ENCODE measurements at places on chromosomes 4 and X.

DNA sequence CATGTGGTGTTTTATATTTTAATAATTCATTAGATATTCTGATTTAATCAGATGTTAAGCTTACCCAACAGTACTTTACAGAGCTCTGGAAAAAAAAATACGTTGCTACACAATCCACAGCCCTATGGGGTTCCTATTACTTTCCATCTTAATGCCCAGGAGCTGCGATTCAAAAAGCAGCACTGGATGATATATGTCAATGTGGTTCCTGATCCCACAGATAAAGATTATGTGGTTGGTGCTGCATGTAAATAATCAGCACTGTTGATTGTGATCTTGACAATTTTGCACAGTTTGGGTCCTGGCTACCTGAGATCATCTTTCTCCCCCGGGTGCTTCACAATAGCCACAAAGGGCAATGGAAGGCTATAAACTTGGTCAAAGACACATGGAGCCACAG is 72.7 kb upstream of the DCLK2 start:
- DNase-seq = no peak

GRCh38 chrX:111265486-111265885 is 4.8 kb downstream of the CAPN6 start:
- no peak for DNase-seq

DNA sequence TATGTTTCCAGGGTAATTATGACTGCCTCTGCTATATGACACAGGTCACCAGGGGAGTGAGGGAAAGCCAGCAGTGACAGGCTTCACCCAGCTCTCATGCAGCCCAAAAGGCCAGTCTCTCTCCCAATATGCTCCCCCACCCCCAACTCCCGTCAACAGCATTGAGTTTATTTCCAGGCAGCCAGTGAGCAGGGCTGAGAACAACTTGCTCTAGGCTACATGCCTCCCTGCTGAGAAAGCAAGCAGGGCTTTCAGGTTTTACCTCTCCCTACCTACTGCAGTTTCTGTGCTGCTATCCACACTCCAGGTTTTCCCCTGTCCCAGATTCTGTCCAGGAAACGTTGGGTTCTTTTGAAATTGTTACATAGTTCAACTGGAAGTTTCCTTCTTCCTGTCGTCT is 291.4 kb downstream of the PABPC4L start:
- no peak for DNase-seq

DNA sequence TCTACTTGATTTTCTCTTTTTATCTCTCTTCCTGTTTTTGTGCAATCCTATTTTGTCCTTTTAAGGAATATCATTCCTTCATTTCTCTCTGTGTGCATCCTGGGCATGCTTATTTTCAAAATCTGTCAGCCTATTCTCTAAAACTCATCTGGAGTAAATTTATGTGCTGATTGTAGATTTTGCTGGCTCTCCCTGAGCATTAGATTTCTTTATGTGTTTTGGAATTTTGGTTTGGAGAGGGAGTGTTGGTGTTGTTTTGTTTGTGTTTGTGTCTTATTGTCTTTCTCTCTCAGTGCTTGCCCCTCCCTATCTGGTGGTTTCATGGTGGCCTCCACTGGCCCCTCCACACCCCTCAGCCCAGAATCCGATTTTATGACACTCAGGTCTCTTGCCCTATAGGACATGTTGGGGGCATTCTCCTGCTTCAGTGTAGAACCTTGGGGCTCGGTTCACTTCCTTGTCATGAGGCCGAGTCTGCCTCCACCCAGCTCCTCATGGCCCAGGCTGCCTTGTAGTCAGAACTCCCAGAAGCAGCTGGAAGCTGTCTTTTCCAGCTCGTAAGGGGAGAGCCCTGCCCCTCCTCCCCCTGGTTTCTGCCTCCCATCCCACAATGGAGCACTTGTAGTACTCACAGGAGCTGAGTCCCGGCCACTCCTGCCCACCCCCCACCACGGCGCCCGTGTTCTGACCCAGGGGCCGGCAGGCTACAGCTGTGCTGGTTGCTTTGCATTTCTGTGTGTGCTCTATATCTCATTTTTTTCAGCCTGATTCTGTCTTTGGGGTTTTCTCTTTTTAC is 24.5 kb upstream of the PJA1 start:
- peak; percentile 15 for DNase-seq

GRCh38 chr4:123536225-123536624 is 139.6 kb downstream of the SPRY1 start:
- DNase-seq = no peak

GRCh38 chrX:13383907-13384306 is 64.1 kb upstream of the ATXN3L start:
- no peak for DNase-seq

DNA sequence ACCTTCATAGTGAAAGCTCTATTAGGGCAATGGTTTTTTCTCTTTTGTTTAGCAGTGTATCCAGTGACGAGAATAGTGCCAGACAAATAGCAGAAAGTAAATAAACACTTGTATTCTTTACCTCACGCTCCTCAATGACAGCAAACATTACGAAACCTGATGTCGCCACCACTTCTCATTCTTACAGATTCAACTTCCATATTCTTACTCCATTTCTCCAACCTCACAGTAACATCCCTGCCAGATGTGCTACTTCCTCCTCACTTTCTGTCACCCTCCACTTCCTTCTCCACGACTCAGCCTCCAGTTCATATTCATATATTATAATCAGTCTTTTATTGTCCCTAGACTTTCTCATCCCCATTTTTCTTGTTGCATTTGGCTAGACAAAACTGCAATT is 1956.2 kb upstream of the AGA start:
- DNase-seq = no peak

GRCh38 chrX:41153448-41153847 is 68.2 kb downstream of the USP9X start:
- DNase-seq = no peak

- DNase-seq = peak; percentile 1
Measured at GRCh38 chr4:11805842-11806241, 377.1 kb upstream of the HS3ST1 start.

GRCh38 chr4:74328501-74328900 is 20.2 kb downstream of the EPGN start:
- no peak for DNase-seq

DNA sequence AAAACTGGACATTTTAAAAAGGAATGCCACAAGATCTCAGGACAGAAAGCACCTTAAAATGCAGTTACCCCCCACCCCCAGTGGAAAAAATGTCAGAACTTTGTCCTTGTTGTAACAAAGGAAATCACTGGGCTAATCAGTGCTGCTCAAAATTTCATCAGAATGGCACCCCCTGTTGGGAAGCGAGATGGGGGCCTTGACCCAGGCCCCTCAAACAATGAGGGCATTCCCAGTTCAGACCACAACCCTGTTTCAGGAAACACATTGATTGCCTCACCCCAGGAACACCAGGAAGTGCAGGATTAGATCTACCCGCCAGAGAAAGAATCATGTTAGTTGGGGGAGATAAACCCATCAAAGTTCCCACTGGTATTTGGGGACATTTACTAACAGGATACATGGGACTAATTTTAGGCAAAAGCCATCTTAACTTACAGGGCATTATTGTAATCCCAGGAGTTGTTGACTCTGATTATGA is 16.4 kb downstream of the SPIN2B start:
- DNase-seq = no peak

- no peak for DNase-seq
Measured at GRCh38 chr4:35201403-35201802, 1042.9 kb downstream of the ARAP2 start.

DNA sequence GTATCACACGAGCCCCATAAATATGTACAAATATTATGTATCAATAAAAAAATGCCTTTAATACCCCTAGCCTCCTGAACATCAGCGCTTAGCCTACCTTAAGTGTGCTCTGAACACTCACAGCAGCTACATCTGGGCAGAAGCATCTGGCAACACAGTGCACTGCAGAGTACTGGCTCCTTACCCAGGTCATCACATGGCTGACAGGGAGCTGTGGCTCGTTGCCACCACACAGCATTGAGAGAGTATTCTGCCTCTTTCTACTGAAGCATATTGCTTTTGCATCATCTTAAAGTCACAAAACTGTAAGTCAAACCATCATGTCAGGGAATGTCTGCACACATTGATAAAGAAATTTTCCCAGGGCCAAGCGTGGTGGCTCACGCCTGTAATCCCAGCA is 55.2 kb downstream of the TRIML1 start:
- DNase-seq = no peak

DNA sequence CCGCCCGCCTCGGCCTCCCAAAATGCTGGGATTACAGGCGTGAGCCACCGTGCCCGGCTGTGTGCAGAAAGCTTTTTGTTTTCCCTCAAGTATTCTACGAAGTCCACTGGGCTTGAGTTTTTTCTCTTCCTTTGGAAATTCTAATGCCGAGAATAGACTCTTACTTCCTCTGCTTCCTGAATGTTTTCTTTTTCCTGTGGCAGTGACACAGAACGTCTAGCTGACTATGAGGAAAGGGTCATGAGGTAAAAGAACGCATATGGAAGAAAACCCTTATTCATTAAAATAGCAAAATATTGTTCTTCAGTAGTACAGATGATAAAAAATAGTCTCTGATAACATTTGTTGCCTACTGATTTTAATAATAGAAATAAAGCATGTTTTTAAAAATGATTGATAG is 4.9 kb upstream of the SLC25A4 start:
- DNase-seq = no peak

DNA sequence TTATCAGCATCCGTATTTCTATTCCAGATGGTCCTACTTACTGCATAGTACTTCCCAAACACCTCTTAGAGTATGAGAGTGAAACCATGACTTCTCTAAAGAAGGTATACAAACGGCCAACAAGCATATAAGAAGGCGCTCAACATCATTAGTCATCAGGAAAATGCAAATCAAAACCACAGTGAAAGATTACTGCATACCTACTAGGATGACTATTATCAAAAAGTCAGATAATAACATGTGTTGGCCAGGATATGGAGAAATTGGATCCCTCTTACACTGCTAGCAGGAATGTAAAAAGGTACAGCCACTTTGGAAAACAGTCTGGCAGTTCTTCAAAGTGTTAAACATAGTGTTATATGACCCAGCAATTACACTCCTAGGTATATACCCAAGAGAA is 215.3 kb upstream of the CXorf66 start:
- no peak for DNase-seq

GRCh38 chrX:21975812-21976211 is 35.3 kb downstream of the SMS start:
- DNase-seq = peak; percentile 42

DNA sequence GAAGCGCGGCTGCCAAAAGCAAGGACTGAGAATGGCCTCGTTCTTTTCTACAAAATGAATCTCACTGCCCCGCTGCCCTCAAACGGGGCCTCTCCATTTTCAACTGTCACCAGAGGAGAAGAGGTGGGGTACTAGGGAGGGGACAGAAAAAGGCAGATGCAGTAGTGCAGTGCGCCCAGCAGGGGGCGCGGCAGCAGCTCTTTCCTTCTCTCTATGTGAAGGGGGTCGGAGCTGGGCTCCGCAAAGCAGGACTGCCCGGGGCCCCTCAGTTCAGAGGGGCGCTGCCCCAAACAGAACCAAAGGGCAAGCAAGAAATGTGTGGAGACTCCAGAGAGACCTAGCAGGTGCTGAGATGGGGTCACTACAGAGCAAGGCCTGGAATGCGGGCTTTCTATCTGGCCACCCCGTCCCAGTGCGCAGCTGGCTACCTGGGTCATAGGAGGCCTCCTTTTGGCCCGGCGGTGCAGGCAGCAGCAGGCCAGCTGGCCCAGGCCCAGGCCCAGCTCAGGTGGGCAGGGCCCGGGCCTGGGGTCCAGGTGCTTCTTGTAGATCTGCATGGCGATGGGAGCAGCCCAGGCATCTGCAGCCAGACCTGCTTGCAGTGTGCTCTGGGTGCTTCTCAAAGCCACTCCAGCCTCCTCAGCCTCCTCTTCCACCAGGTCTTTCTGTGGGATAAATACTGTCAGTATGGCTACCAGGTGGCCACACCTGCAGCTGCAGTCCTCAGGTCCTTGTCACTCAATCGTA is 5.9 kb downstream of the IRAK1 start:
- DNase-seq = no peak

DNA sequence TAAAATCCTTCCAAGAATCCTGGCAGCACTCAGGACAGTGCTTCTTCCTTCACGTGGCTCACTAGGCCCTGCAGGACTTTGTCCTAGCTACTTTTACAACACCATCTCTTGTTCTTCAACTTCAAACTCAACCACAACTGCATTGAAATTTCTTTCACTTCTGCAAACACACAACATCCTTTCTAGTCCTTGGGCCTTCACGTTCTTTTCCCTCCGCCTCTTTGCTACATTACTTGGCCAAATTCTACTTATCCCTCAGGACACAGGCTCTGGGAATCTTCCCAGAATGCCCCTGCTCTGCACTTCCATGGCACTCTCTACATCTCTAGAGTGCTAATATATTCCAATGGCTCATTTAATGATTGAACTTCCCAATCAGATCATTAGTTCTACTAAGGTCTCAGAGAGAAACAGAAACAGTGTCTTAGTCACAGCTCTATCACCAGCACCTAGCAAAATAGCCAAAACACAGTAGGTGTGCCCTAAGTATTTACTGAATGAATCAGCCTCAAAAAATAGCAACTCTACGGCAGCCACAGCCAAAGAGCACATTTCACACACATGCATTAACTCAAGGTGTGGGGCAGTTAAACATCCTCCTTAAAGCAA is 73.3 kb downstream of the MANBA start:
- no peak for DNase-seq

- DNase-seq = no peak
Measured at GRCh38 chr4:126710935-126711334, 921.8 kb upstream of the INTU start.
